ENCODE measurements at places on chromosomes 7 and 10.

- no peak for DNase-seq
Measured at GRCh38 chr10:12534824-12535223, 185.5 kb downstream of the CAMK1D start.

DNA sequence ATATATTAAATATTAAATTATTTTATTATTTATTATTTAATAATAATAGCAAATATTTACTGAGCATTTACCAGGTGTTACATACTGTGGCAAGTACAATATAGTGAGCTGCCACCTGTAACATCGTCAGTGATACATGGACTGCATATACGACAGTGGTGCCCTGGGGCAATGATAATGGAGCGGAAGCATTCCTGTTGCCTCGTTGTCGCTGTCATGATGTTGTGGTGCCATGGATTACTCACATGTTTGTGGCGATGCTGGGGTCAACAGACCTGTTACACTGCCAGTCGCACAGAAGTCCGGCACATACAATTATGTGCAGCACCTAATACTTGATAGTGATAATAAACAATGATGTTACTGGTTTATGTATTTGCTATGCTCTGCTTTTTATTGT is 20.6 kb downstream of the CAMK1D start:
- no peak for DNase-seq

DNA sequence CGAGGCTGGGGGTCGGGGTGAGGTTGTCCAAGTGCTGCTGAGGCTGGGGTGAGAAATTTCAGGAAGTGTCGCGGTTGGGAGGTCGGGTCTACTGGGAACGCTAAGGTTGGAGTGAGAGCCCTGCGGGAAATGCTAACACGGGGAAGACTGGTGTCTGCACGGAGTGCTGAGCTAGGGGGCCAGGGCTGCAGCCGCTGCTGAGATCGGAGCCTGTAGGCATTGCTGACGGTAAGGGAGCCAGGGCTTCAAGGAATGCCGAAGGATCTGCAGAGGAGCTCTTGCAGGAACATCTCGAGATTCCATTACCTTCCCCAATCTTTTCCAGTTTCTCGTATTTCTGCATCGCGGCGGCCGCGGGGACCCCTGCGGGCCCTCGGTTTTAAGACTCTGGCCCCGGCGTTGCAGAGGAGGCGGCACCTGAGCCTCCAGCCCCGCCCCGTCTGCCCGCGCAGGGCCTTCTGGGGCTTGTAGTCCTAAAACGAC is at the start of gene CDK5:
TSS of gene CDK5 (minus strand) at position 392 of the 483 bp plus-strand sequence. CDS start at position 343, 49 bp downstream.
- no peak for DNase-seq

- no peak for DNase-seq
Measured at GRCh38 chr10:48636901-48637300, 32.0 kb upstream of the ARHGAP22 start.

DNA sequence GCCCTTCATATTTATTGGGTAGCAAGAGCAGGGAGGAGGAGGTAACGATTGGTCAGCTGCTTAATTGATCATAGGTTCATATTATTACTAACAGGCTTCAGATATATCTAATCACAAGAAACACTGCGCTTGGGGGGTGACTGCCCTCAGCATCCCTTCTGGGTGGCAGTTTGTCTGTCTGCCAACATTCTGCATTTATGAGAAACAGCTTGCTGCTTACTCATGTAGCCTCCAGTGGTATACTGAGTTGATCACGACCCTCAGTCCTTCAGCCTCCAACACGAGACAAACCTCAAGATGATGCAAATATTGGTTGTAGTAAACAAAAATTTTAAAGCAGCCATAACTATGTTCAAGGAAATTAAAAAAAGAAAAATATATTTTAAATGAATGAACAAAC is 657.8 kb upstream of the PHF14 start:
- DNase-seq, result no peak

DNA sequence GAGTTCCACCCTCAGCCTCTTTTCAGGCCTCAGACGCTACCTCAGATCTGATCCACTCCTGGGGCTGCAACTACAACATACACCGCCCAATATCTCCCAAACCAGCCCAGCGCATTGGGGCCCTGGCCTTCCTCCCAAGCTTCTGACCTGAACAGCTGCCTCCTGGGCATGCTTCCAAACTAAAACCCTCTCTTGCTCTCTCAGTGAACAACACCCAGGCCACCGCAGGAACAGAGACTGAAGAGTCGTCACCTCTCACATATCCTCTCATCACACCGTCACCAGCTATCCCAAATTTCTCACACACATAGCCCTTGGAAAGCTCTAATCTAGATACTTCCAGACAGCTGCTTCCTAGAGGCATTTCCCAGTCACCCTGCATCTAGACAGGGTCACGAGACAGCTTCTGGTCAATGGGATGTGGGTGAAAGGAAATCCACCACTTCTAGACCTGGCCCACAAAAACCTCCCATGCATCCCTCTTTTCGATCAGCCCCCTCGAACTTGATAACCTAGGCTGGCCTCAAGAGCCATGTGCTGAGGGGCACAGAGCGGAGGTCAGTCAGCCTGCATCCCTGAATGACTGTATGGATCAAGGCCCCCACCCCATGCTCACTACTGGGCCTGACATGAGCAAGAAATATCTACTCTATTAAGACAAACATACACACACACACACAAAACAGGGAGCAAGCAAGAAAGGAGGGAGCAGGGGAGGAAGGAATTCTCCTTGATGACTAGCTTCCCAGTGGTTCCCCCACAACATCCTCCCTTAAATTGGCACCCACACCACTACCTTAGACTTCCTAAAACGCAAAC is 1.8 kb downstream of the PARP12 start:
- DNase-seq, result no peak

DNA sequence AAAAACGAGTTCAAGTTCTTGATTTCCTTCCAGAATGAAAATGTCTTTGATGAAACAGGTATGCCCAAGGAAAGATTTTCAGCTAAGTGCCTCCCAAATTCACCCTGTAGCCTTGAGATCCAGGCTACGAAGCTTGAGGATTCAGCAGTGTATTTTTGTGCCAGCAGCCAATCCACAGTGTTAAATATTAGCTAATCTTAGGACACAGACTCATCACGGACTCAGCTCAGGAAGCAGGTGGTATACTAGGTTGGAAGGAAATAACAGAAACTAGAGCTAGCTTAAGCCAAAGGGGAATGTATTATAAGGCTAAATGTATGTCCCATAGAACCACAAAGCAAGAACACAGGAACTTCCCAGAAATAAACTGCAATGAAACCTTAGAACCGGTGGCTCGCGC is 151.0 kb upstream of the PRSS1 start:
- no peak for DNase-seq

Data from CD4-positive, alpha-beta T cell treated with Interleukin-10 for 1 hour (primary cell).